ENCODE measurements at places on chromosomes 3 and 15.
A peak's percentile ranks its signal among the peaks of the same experiment; 100 is the strongest.

- DNase-seq: no peak
Observed at GRCh38 chr15:82839136-82839535, 29.7 kb downstream of the WHAMM start.

DNA sequence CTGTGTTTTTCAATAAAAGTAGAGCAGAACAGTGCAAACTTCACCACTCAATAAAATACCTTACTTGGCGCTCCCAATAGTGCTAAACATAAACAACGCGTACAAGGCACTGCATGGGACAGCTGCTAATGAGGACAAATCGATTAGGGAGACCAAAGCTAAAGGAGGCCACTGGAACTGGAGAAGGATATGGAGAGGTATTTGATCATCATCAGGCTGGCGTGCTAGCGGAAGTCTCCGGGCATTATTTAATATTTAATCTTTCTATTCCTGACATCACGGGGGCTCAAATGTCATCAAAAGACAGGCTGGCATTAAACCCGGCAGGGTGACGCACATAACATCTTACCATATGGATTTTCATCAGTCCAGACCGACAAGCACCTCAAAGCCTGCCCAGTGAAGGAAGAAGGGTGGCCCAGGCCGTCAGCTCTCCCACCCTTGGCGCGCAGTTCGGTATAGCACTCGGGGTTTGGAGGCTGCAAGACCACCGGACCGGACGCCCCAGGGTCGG is 604 bp downstream of the CCPG1 start:
- no peak for DNase-seq

GRCh38 chr15:98001663-98002194 is 41.2 kb downstream of the ARRDC4 start:
- DNase-seq: no peak

DNA sequence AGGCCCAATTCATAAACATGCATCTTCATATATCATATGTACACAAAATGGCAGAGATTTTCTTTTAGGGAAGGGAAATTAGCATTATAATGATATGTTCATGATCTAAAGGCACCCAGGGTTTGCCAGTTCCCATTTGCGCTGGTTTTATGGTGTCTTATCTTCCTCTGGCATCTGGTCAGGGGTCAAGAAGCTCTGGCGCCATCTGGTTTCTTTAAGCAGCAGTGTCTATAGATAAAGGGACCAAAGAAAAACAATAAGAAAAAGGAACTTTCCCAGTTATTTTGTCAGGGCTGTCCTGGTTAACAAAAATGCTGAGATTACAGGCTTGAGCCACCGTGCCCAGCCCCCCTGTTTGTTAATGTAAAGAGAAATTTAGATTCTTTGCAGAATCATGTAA is 3.3 kb upstream of the DCP1A start:
- no peak for DNase-seq

- DNase-seq: no peak
Observed at GRCh38 chr3:175059788-175060187, 200.7 kb downstream of the NAALADL2 start.

- DNase-seq: peak; percentile 62
Observed at GRCh38 chr15:81296673-81297072, 27.3 kb downstream of the STARD5 start.

DNA sequence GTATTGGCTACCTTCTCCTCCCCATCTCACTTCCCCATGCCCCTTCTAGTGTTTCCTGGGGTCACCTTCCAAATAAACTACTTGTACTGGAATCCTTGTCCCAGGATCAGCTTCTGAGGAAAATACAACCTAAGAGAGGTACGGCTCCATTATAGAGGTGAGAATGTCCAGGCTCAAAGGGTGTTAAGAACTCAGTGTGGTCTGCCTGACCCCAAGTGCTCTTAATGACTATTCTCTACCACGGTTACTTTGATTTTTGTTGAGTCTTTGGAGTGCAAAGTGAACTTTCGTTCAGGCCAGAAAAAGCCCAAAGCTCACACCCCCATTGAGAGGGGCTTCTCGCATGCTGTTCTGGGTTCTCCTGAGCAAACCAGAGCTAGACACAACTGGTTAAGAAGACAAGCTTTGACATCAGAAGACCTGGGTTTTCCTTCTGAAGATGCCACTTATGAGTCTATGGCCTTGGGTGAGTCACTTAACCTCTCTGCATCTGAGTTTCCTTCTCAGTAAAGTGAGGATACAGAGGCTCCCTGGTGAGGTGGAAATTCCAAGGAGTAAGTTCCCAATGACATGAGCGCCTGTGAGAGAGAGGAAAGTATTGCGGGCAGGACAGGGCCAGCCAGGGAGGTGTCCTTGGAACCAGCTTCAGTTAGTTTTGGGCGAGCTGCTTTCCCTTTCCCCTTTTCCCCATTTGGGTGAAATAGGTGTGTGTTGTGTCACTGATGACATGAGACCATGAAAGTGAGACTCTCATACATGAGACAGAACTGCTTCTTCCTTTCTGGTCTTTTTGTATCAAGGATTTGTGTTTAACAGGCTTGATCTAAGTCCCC is 475.0 kb upstream of the PROK2 start:
- DNase-seq: no peak

DNA sequence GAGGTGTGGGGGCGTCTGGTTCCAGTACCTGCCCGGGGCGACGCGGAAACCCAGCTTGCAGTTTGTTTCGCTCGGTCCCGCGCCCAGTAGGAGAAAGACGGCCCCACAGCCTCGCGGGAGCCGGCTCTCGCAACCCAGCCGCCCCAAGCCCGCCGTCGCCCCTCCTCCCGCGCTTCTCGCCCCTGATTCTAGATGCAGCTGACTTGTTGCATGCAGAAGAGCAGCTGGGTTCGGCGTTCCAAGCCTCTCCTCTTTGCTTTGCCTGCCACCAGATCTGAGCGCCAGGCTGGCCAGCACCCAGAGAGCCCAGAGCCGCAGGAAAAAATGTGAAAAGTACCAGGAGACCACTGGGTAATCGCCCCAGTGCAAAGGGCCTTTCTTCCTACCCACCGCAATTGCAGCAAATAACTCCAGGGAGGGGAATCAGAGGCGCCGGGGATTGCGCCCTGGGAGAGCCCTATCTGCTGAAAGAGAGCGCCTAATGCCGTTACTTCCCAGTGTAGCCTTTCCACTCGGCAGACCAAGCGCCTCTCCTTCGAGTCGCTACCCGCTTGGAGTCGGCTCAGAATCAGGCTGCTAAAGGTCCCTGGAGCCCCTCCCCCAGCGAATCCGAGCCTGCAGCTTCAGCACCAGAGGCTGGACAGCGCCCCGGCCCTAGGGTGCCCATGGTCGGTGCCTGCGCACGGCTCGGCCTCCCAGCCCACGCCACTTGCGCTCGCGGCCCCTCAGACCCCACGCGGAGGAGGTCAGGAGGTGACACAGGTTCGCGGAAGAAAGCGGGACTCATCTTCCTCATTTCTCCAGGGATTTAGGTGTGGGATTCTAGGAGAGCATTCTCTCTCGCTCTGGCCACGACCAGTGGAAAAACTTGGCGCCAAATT is 15.7 kb upstream of the AEN start:
- no peak for DNase-seq

- DNase-seq: no peak
Observed at GRCh38 chr3:76525726-76526125, 514.2 kb upstream of the ROBO2 start.

DNA sequence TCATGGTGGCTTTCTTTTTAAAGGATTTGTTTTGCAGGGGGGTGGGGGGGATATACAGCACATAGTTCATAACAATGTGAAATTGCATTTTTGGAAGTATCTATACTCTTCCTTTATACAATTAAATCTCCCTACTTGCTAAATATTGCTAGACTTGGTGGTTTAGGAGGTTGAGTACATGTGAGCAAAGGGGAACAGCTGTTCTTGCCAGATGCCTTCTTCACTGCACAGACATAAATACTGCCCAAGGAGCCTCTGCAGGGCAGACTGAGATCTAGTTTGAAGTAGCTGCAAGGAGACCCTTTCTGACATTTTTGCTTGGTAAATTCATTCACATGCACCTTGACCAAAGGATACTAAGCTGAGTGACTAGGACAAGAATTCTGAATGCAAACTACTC is 228.6 kb upstream of the IL12A start:
- no peak for DNase-seq

DNA sequence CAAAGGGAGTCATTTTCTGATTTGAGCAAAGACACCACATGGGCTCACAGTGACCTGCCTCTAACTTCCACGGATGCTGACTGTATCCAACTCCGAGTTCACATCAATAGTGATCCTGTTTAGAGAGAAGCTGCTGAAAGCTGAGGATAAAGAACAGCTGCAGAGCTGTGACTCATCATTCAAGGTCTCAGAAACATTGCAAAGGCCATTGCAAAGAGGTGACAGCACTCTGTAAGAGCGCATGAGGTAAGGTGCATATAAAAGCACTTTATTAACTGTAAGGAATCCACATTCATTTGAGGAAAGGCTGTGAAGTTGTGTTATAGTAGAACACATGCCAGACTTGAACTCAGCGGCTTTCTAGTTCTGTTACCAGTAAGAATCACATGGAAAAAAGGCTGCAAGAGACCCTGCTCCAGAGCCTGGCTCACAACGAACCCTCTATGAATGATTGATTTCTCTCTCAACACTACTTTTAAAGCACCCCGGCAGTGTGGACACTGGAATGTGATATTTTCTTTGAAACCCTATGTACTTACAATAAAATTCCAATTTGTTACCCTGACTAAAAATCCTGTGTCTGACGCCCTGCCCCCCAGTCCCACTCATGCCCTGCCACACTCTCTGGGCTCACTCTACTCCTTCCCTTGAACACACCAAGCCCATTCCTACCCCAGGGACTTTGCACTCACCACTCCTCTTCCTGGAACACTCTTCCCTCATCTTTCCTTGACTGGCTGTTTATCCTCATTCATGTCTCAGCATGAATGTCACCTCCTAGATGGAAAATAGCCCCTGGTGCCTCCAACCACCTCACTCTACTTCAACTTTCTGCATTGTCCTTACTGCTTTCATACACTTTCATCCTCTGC is 111.2 kb downstream of the LSM3 start:
- no peak for DNase-seq

DNA sequence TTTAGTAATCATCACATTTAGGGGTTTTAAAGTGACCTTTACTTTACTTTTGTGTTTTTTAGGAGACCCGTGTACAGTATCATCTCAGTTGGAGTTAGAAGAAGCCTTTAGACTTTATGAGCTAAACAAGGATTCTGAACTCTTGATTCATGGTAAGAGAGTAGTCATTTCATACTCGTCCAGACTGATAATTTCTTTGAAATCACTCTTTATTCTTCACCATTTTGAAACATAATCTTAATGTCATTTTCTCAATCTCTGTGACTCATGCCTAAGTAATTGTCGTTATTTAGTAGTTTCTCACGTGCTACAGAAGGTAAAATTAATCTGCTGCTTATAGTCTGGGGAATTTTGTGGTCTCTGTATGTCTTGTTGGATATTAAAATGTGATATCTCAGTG is 37.7 kb downstream of the PRKCI start:
- no peak for DNase-seq

DNA sequence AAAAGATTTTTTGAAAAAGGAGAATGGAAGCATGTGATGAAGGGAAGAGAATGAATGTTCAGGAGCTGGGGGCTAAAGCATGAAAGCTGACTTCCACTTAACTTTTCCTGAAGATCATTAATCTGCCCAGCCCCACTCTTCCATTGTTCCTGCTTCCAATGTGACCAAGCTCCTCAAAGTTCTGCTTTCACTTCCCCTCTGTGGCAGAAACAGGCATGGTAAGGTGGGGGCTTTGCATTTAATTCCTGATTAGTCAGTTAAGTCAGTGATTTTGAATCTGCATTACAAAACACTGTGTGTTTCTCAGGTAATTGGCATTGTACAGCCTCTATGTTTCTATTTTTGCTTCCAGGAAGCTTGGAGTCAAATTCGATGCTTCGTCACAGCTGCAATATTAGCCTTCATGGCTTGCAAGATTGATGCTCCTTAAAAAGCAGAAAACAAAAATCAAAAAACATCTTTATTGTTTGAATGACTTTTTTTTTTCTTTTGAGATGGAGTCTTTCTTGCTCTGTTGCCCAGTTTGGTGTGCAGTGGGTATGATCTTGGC is 7.3 kb upstream of the TM6SF1 start:
- DNase-seq: no peak

- no peak for DNase-seq
Observed at GRCh38 chr3:125076464-125076863, 20.7 kb upstream of the HEG1 start.

- no peak for DNase-seq
Observed at GRCh38 chr3:136068708-136069107, 103.2 kb downstream of the PPP2R3A start.

GRCh38 chr3:151199554-151200438 is 3.2 kb downstream of the GPR171 start:
- DNase-seq: no peak

- no peak for DNase-seq
Observed at GRCh38 chr3:159732172-159733111, 256.2 kb upstream of the IL12A start.

GRCh38 chr3:64548200-64548889 is 139.5 kb downstream of the ADAMTS9 start:
- DNase-seq: no peak

DNA sequence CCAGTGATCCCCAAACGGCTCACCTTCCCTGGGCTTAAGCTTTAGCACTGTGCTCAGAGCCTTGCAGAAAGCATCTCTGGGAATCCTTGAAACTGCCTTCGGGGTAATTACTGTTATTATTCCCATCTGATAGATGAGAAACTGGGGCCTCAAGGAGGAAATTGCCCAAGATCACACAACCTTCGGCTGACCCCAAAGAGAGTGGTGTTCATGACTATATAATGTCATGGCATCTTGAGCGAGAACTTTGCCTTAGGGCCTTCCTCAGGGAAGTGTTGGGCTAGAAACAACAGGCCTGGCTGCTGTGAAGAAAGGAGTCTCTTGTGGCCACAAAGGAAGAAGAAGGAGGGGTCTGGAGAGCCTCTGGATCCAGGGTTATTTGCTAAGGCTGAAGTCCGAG is 388.7 kb upstream of the CFAP20DC start:
- DNase-seq: no peak

DNA sequence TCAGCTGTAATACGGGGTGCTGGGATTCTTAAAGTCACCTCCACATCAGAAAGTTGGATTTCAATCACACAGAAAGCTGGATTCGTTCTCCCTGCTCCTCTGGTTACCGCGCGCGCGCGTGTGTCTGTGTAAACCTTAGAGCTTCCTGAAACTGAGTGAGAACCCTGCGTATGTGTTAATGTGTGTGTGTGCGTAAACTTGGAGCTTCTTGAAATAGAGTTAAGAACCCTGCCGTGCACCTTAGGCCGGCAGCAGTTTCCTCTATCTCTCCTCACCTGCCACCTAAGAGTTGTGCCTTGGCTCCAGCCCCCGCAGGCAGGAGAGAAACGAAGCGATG is 531 bp downstream of the LZTFL1 start:
- DNase-seq: no peak

Measured in stimulated activated CD8-positive, alpha-beta memory T cell treated with anti-CD3 and anti-CD28 coated beads, Interleukin-7, amount 100 ng/mL, for 4 hours (primary cell).